ENCODE measurements at places on chromosomes 11 and 22.

GRCh38 chr11:133922078-133922870 is 34.5 kb downstream of the IGSF9B start:
- no peak for DNase-seq

GRCh38 chr22:22084089-22084711 is 101.6 kb upstream of the TOP3B start:
- no peak for DNase-seq

DNA sequence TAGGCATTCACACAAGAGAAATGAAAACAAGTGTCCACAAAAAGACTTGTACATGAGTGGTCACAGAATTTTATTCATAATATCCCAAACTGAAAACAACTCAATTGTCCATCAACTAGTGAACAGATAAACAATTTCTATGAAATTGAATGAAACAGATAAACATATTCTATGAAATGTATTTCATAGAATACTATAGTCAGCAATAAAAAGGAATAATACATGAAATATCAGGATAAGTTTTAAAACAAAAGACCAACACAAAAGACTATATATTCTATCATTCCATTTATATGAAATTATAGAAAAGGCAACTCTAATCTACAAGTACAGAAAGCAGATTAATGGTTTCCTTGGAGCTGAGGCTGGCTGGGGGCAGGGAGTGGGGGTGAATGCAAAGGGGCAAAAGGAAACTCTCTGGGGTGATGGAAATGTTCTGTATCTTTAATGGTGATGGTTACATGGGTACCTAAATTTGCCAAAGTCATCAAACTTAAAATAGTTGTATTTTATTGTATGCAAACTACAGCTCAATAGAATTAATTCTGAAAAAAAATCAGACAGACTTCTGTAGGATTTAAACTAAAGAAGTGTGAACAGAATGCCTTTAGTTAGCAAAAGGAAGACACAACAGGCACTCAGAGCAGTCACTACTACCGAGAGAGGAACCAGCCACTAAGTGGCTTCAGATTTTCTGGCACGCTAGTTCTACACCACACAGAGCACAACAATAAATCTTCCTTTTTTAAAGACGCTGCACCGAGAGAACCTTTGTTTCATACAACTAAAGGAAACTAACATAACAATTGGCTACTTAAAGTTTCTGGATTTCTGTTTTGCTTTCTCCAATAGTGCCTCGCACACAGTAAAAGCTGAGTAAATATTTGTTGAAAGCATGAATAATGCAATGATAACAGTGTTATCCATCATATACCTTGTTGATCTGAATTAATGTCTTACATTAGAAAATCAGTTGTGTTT is 15.4 kb downstream of the CCDC34 start:
- no peak for DNase-seq

DNA sequence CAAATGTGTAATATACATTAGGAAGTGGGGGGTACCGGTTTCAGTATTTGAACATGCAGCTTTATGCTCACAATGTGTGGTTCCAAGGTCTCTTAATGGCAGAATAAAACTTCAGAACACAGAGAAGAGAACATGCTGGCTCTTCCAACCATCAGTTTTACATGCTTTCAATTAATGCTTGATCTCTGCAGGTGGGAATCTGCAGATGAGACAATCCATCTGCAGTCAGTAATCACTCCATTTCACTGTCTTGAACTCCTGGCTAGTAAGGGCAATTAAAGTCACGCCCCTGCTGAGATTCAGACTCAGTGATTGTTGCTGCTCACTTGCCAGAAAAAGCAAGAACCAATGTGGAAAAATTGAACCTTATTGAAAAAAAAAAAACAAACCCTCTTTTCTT is 945.7 kb downstream of the DLG2 start:
- DNase-seq = peak; percentile 12

- DNase-seq = no peak
These were observed 30.6 kb downstream of the OR2AT4 start for GRCh38 chr11:75066061-75066460.

GRCh38 chr11:2737226-2737590 is 37.4 kb upstream of the KCNQ1OT1 start:
- DNase-seq = no peak

GRCh38 chr22:21587803-21588611 is 20.5 kb downstream of the UBE2L3 start:
- DNase-seq = no peak

DNA sequence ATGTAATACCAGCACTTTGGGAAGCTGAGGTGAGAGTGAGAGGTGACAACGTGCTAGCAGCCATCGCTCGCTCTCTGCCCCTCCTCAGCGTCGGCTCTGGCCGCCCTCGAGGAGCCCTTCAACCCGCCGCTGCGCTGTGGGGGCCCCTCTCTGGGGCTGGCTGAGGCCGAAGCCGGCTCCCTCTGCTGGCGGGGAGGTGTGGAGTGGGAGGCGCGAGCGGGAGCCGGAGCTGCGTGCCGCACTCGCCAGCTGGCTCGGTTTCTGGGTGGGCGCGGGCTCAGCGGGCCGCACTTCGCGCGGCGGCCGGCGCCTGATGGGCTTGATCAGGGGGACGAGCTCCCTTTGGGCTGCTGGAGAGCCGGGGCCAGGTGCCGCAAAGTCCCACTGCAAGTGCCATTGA is 98.9 kb upstream of the UBASH3B start:
- DNase-seq = peak; percentile 72

DNA sequence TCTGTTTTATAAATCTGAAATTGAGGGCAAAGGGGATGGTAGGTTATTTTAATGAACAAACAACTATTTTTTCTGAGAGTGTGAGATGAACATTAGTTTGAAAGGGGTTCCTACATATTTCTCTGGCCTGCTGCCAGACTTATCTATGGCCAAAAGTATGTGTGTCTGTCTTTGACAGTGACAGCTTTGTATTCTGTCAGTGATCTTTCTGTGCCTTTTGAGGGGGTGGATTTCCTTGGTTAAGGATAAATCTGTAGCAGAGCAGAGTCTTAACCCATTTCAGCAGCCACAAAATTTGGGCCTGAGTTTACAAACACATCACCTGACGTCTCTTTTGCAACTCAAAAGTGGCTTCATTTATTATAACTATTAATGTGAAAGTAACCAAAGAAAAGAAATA is 30.9 kb downstream of the ZFTA start:
- DNase-seq = no peak

GRCh38 chr11:67698247-67698646 is 23.8 kb upstream of the ALDH3B2 start:
- DNase-seq = no peak

DNA sequence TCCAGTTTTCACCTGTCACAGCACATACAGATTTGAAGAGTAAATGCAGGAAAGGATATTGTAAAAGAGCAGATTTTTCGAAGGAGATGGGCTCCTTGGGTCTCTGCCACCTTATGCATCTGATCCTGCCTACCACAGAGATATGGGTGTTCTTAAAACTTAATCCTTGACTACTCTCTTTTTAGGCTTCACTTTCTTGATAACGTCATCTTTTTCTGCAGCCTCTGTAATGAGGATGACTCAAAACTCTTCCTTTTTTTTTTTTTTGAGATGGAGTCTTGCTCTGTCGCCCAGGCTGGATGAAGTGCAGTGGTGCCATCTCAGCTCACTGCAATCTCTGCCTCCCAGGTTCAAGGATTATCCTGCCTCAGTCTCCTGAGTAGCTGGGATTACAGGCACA is 7.8 kb downstream of the PRR14L start:
- DNase-seq = no peak

- DNase-seq = no peak
These were observed 24.7 kb downstream of the DSCAML1 start for GRCh38 chr11:117772360-117772759.

GRCh38 chr22:22772883-22773282 is 114.7 kb upstream of the IGLL5 start:
- DNase-seq = no peak

DNA sequence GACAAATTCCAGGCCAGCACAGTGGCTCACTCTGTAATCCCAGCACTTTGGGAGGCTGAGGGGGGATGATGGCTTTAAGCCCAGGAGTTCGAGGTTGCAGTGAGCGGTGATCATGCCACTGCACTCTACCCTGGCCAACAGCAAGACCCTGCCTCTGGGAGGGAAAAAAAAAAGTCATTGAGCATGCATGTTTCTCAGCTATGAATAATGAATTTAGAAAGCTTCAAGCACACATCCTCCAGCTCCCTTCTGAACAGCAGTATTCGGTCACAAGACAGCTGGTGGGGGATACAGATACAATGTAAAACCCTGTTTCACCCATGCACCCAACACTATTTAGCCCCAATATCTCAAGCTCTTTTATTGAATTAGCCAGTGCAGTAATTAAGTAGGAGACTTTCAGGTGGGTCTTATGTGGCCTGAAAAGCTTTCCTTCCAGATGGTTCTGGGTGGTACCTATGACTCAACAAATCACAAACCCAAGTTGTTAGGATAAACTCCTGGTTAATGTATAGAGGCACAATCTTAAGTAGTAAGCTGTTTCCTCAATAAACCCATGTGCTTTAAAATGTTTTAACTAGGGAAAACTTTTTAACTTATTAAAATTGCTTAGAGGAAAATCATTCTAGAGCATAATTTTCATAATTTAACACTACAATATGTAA is 13.4 kb downstream of the PRDM10 start:
- DNase-seq = no peak

GRCh38 chr22:49216579-49216978 is 611.1 kb downstream of the BRD1 start:
- DNase-seq = no peak

DNA sequence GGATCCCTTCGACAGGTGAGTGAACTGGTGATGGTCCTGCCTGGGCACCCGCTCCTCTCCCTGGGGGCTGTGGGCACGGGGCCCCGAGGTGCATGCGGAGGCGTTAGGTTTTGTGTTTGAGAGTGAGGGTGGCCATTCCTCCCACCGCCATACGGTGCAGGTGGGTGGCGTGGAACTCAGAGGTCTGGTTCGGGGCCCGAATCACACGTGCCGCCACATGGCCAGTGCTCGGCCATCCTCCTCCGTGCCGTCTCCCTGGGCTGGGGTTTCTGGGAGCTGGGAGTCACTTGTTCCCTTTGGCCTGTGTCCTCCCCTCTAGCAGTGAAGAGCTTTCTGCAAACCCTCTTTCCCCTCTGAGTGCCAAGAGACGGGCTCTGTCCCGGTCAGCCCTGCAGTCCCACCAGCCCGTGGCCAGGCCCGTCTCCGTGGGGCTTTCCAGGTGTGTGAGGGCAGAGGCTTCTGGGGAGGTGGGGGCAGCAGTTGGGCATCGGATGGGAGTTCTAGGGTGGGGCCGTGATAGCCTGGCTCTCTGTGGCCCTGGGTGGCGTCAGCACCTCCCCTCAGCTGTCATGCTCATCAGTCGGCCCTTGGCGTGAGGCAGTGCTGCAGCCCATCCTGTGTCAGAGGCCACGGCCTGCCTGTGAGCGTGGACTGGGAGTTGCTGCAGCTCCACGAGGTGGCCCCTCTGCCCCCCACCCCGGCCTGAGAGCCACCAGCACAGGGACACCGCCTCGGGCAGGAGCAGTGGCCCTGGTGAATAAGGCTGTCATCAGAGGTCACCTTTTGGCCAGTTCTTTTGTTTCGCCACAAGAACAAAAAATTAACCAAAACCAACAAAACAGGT is 10.2 kb downstream of the IRF7 start:
- DNase-seq = no peak

- no peak for DNase-seq
These were observed 236.3 kb downstream of the CADM1 start for GRCh38 chr11:115267871-115268270.

DNA sequence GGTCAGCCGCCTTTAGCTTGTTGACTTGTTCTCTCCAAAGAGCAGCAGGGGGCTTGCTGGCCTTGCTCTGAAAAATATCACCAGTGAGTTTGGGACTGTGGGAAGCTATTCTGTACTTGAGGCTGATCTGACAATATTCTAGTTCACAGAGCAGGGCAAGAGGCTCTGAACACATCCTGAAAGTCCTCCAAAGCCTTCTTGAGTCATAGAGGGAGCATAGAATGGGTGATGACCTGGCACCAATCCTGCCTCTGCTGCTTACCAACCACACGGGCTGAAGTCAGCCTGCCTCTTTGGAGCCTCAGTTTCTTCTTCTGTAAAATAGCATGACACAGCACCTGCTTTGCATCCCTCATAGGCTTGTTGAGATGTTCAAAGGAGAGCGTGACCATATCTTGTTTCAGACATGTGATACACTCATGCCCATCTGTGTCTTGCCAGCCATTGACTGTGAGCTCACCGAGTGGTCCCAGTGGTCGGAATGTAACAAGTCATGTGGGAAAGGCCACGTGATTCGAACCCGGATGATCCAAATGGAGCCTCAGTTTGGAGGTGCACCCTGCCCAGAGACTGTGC is 96.6 kb downstream of the RRAS2 start:
- DNase-seq = no peak

DNA sequence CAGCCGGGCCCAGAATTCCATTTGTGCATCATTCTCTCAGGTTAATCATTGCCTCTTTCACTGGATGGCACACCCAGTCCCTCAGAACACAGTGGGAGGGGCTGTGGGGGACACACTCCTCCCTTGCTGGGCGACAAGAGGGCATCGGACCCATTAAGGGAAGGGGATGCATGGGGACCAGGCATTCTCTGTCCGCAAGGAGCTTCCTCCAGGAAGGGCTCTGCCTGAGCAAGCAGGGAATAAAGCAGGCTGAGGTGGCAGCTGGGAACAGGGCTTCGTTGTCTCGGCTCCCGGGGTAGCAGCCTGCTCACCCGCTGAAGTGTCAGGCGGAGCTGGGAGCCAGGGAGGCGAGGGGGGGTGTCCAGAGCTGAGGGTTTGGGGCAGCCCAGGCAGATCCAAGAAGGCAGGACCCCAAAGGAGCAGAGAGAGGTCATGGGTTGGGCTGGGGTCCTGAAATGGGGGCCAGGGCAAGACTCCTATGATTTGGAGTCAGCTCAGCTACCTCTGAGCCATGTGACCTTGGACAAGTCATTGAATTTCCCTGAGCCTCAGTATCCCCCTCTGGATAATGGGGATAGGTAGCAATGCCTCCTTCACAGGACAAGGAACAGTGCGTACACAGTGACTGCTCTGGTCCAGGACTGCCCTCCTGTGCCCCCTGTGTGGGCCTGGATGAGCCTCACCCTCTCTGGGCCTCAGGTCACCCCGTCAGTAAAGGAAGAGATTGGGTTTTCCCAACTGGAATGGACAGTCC is 1.4 kb downstream of the GAL3ST1 start:
- DNase-seq = peak; percentile 15

- DNase-seq = no peak
These were observed 75.4 kb upstream of the PPARA start for GRCh38 chr22:46074771-46075551.

DNA sequence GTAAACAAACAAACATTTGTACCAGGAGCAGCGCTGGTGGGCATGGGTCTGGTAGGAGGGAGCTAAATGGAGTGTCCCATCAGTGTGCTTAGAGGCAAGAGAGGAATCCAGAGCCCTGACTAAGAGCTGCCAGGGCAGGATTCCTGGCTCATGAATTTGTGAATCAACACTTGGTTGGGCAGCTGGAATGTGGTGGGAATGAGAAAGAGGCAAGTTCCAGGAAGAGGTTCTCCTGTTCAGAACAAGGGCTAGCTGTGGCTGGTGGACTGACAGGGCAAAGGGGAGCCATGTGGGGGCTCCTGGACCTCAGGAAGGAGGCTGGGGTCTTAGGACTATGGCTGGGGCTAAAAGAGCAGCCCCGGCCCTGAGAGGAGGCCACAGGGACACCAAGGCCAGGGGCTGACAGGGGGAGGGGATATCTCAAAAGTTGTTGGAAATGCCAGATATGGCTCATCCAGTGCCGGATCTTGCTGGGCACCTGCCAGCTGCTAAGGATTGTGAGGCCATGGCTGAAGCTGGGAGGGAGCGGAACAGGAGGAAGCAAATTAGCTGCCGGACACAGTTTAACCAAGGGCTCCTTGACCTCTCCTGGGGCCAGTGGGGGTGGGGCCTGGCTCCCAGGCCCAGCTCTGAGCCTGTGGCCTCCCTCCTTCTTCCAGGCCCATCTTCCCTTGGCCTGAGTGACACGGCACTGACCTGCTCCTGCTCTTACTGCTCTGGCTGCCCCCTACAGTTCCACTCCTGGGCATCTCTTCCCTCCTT is 14.6 kb upstream of the P2RY6 start:
- DNase-seq = peak; percentile 73
